ENCODE measurements at places on chromosomes 5 and 9. TPM values are rescaled to one million over a fixed set of nuclear protein-coding genes. Genes with fewer than 3 reads are reported as not detected.
A peak's percentile ranks its signal among the peaks of the same experiment; 100 is the strongest.

The TMEFF1 gene
- 103 TPM for total RNA-seq

DNA sequence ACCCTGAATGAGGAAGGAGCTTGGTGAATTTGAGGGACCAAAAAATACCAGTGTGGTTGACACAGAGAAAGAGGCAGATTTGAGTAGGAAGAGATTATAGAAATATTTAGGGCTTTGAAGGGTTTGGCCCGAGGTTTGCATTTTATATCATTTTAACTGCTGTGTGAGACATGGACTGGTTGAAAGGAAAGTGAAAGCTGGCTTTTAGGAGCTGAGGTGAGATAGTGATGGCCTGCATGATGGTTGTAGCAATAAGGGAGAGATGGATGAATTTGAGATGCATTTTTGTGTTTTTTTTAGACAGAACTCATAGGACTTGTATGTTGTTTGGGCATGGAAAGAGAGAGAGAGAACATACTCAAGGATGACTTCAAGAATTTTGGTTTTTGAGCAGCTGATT is 21.7 kb downstream of the FER start:
- DNase-seq = no peak

DNA sequence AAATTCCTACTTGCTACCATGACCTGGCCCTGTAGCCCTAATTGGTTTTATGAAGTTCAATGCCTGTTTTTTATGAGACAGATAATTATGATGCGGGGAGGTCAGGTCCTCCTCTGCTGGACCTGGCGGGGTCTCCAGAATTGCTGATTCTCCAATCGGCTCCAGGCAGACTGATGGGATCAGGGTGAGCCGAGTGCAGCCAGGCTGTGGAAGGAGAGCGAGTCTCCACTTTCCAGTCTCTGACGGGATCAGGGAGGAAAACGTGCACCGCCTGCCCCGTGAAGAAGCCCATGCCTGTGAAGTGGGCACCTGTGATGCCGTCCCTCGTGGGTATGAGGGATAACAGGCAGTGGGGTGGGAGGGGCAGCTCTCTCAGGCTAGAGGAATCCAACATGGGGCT is 71.5 kb upstream of the HSPA9 start:
- no peak for DNase-seq

DNA sequence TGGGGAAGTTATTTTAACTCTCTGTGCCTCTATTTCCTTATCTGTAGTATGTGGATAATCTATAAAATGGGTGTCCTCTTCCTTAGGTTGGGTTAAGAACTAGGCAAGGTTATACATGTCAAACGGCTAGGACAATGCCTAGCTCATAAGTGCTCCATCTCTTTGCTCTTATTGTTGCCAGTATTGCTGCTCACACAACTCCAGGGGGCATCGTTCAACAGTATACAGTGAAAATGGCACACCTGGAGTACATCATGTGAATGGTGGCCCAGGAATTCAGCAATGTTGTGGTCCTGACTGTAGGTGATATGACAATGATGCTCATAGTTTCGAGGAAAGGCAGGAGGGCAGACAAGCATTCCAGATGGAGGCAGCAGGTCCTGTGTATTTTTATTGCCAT is 30.1 kb downstream of the SLIT3 start:
- DNase-seq = no peak

GRCh38 chr9:109316207-109316640 is 4.6 kb downstream of the EPB41L4B start:
- DNase-seq = peak; percentile 14

- DNase-seq = no peak
These were observed 659.8 kb downstream of the IRX1 start for GRCh38 chr5:4255441-4255840.

The PLAC8L1 gene
- total RNA-seq = not detected

The PCDHGA6 gene
- total RNA-seq = 0.77 TPM

The TMEM203 gene
- 21.6 TPM for total RNA-seq

DNA sequence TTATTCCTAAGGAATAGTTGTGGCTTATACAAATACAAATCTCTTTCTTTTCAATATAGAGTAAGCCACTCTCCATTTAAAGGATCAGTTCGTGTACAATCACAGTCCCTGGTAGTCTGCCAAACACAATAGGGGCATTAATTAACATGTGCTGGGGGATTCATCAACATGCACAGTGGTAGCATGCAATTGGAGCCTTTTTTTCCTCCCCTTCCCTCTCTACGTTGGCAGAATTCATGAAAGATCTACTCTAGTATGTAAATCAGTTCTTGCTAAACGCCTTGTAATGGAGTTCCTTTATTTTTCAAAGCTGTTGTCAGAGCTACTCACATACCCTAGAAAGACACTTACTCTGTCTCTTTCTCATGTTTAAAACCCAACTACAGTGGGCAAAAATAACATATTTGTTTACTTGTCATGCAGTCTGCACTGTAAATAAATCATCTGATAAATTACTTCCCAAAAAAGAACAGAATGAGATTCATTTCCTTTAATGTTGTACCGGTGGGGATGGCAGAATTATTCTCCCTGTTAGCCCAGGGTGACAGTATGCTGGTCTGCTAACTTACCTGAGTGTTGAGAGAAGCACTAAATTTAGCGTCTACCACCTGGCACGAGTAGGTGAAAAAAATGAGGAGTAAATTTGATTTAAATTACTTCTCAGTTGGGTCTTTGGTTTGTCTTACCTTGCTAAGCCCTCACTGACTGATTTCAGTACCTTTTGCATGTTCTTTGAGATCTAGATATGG is 341.5 kb upstream of the CCNH start:
- peak; percentile 64 for DNase-seq

The WNT8A gene
- total RNA-seq = 0.25 TPM

The S100Z gene
- not detected for total RNA-seq

The PCDHA4 gene
- total RNA-seq = 9.7 TPM

The OGN gene
- not detected for total RNA-seq

The IL17B gene
- not detected for total RNA-seq

The MARCHF11 gene
- not detected for total RNA-seq

DNA sequence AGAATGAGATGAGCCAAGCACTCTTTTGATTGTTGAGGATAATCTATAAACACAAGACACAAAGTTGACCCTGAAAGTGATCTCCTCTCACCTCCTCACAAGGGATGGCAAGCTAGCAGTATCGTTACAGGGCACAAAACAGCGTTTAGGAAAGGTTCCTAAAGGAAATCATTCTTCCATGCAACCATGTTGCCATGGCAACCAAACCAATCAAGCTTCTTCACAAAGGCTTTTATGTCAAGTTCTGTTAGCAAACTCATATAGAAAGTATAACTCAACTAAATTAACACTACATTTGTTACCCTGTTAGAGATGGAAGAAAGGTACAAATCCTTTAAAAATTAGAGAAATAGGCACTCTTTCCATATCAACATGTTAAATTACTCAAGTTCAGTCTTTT is 1016.8 kb upstream of the DMAC1 start:
- DNase-seq = peak; percentile 71

- peak; percentile 33 for DNase-seq
These were observed 876 bp downstream of the EGFLAM start for GRCh38 chr5:38259062-38259808.

The LRRC26 gene
- not detected for total RNA-seq

The LRRC70 gene
- 1.2 TPM for total RNA-seq

The TLE1 gene
- total RNA-seq = 54.7 TPM

The SCAI gene
- total RNA-seq = 30.2 TPM

The IDNK gene
- total RNA-seq = 3.0 TPM

The TMEM174 gene
- not detected for total RNA-seq

GRCh38 chr9:18849890-18850677 is 182.9 kb downstream of the SAXO1 start:
- DNase-seq = no peak

The MRPL50 gene
- total RNA-seq = 42.7 TPM

The CDC20B gene
- total RNA-seq = not detected

The CRHBP gene
- total RNA-seq = 0.51 TPM

The P4HA2 gene
- total RNA-seq = 15.9 TPM

GRCh38 chr5:38468978-38469706 is 87.3 kb downstream of the LIFR start:
- no peak for DNase-seq

DNA sequence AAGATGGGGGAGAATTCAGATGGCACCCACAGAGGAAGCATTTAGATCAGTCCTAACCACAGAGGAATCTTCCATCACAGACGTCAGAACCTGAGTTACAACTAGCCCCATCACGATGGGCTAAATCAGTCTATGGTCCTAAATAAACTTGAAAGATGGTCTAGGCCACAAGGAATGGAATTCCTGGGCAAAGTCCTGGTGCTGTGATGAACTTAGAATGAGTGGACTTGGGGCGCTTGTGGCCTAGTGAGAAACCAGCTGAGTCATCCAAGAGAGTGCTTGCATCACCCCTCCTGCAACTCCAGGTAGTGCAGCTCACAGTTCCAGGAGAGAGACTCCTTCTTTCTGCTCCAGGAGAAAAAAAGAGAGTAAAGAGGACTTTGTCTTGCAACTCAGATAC is 722.9 kb upstream of the RGMB start:
- no peak for DNase-seq

All from neural progenitor cell (in vitro differentiated cells).